Smooth muscle cell of the coronary artery (primary cell): ENCODE measurements at places on chromosomes 7 and 10. TPM values are rescaled to one million over a fixed set of nuclear protein-coding genes. Genes with fewer than 3 reads are reported as not detected.

Gene ZNF800
- total RNA-seq, result 4.0 and 6.5 TPM in 2 replicates

Gene ARHGEF5
- 1.2 and 3.5 TPM in 2 replicates for total RNA-seq

Gene LIPK
- total RNA-seq, result not detected in 2 replicates

Gene NYAP1
- 0.12 and 0.38 TPM in 2 replicates for total RNA-seq

Gene DLX5
- total RNA-seq, result not detected in 2 replicates

Gene NRG3
- total RNA-seq, result 0.15 TPM in 1 of 2 replicates, not detected in the other

Gene CRTAC1
- total RNA-seq, result 0.08 and 0.12 TPM in 2 replicates

Gene MMRN2
- total RNA-seq, result 2.5 and 17.8 TPM in 2 replicates
